ENCODE measurements at places on chromosomes 1 and 21. TPM values are rescaled to one million over a fixed set of nuclear protein-coding genes. Genes with fewer than 3 reads are reported as not detected.

GRCh38 chr1:88298506-88298905 is 385.6 kb upstream of the PKN2 start:
- no peak for ATAC-seq

GRCh38 chr1:232363008-232363407 is 266.9 kb downstream of the SIPA1L2 start:
- no peak for ATAC-seq

- ATAC-seq = peak; percentile 81
Measured at GRCh38 chr1:153490272-153491051, 30.0 kb upstream of the S100A7 start.

- ATAC-seq = peak; percentile 10
Measured at GRCh38 chr1:1058921-1059493, 15.1 kb downstream of the RNF223 start.

DNA sequence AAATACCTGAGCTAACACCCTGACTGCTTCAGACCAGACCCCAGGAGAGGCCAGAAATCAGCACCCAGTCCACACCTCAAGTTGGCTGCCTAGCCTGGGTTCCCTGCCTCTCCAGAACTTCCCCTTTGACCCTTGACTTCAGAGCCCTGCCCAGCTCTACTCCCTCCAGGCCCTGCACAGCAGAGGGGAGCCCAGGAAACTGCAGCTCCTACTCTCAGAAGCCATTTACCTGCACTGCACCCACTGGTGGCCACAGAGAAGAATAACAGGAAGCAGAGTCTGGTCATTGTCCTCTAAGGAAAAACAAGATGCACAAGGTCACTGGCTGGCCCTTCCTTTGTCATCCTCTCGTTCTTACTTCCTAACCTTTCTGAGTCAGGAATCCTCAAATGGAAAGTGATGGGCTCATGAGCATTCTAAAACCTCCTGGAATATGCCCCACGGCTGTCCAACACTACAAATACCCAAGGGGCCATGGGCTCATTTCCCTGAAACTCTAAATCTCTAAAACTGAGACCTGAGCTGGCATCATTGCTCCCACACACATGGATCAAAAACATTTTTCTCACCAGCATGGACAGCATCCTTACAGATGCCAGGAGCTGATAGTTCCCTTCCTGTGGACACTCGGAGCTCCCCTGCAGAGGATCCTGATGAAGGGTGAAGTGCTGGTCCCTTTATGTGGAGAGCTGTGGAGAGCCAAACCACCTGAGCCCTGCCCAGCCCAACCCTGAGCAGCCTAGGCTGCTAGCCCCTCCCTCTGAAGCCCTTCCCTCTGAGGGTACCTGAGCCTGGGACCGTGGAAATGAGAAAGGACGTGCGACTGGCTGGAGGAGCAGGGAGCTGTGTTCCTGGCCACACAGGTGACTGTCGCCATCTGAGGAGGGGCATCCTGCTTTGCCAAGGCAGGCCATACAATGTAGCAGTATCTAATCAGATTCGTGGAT is at the start of gene ITLN2:
ITLN2 (minus strand) TSS at position 652 of the 947 bp plus-strand sequence; CDS start at position 584, 68 bp downstream.
- peak; percentile 51 for ATAC-seq

GRCh38 chr1:8689431-8690252 is 127.8 kb downstream of the RERE start:
- no peak for ATAC-seq

DNA sequence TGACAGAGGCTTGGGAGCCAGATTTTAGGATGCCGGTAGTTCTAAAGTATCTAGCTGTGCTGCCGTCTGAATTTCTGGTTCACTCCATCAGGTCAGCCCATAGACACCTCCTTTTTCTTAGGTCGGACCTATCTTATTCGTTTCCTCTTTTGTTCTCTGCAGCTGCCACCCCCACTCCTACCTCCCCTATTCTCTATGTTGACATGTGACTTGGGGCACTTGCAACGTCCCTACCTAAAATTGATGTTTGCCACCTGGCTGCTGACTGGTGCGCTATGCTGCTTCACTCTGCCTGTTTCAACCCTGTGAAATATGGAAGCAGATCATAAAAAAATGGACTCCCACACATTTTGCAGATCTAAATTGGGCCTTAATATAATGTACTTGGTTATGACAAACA is 55.3 kb downstream of the PBX1 start:
- no peak for ATAC-seq

- no peak for ATAC-seq
Measured at GRCh38 chr1:101178341-101178687, 58.5 kb upstream of the S1PR1 start.

GRCh38 chr1:231200388-231201031 is 38.7 kb downstream of the TRIM67 start:
- no peak for ATAC-seq

THEM4 gene
- 4.8 TPM for total RNA-seq

PRDM16 gene
- 0.44 TPM for total RNA-seq

SCAMP3 gene
- 43.3 TPM for total RNA-seq

DMBX1 gene
- not detected for total RNA-seq

DNASE2B gene
- not detected for total RNA-seq
